Daoy (cell line): ENCODE measurements at places on chromosomes 4 and X. TPM values are rescaled to one million over a fixed set of nuclear protein-coding genes. Genes with fewer than 3 reads are reported as not detected.
A peak's percentile ranks its signal among the peaks of the same experiment; 100 is the strongest.

DMRTC1 gene
- total RNA-seq = 0.46 TPM in 1 of 2 replicates, not detected in the other

DNA sequence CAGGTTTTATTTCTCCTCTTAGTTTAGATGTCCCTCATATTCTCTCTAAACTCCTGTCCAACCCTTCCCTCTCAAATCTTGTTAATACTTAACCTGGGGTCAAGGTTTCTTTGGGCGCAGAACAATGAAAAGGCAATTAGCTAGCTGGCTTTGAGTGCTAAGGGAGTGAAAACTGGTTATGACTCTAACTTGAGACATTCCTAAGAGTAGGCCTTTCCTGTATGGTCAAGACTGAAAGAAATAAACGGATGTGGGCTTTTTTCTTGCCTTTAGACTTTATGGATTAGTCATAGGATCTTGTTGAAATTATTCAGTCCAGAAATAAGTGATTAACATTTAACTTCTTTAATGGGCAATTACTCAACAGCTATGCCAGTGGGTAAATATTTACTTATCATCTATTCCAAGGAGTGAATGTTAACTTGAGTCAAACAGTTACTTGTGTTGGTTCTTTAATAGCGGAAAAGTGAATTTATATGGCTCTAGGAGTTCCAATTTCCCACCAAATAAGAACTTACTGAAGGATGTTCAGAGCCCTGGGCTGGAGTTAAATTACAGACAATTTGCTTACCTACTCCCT lies 141.7 kb upstream of the SCML1 start:
- peak; percentile 26 for DNase-seq

DNA sequence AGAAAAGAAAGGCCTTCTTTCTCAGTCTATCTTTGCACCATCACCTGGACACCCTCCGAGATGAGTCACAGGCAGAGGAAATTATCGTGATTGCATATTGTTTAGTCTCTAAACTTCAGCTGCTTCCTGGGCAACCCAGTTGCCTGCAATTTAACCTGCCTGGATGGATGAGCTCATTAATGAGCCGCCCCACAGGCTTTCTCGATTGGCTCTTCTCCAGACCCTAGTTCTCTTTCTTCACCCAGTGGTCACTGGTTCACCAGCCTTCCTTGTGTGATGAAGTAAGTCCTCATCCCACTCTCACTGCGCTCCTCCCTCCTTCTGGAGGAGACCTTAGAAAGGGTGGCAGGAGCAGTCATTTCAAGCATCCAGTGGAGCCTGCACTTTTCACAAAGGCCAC lies 94.4 kb downstream of the SOWAHB start:
- DNase-seq = peak; percentile 90

- DNase-seq = no peak
Measured at GRCh38 chr4:70954032-70954431, 39.4 kb upstream of the DCK start.

DNA sequence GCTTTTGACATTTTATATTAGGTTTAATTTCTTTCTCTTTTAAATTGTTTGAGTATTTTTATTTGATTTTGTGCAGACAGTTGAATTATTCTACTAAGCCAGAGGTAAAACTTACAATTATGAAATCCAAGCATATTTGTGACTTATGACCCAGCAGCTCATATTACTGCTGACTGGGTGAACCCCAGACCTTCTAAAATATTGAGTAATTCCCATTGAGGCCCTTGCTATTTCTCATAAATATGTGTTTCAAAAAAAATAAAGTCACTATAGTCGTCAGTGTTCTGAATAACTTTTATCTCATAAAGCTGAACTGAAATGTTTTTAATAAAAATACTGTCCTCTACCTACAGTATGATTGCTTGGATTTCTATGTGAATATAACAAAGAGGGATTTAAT lies 303.1 kb downstream of the IQCM start:
- no peak for DNase-seq

- DNase-seq = no peak
Measured at GRCh38 chr4:169765835-169766234, 8.1 kb upstream of the HPF1 start.

- DNase-seq = no peak
Measured at GRCh38 chr4:88599714-88600113, 7.4 kb downstream of the HERC3 start.

- no peak for DNase-seq
Measured at GRCh38 chrX:97751735-97752134, 868.0 kb downstream of the RPA4 start.

- peak; percentile 23 for DNase-seq
Measured at GRCh38 chrX:74232859-74233258, 71.1 kb upstream of the ZCCHC13 start.

DNA sequence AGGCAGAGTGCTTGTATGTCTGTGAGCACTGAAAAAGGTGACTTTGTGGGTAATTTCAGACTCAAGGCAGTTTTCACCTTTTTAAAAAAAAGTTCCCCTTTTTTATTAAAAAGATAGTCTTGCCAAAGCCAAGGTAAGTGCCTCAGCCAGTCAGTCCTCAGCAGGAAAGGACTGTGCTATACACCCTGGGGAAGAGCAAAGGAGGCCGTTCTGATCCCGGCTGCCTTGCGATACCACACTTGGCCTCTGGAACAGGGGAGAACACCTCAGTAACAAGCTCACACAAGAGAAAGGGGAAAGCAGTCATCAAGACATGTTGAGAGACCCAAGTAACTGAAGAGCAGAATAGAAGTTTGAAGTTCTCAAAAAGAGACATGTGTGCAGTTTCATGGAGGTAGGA lies 541.7 kb downstream of the BCOR start:
- DNase-seq = no peak

DNA sequence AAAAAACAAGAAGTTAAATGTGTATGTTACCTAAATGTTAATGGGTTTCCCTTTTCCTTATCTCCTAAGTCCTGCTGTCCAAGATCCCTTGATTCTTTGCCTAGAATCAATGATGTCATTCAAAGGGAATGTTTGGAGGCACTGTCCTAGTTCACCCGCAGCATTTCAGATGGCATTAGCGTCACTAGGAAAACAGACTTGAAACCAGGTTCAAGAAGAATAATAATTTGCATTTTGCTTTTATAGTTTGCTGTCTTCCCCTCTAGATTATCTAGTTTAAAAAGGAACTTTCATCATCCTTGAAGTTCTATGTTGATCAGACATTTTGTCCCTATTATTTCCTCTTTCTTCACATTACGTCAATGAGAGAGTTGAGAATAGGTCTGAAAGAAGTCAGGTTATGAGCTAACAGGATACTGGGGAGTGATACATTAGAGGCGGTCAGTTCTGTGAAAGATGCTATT lies 234.1 kb upstream of the PGRMC2 start:
- peak; percentile 33 for DNase-seq

USP38 gene
- total RNA-seq = 8.0 and 8.1 TPM in 2 replicates

FAM53A gene
- total RNA-seq = 3.5 and 10.9 TPM in 2 replicates

- no peak for DNase-seq
Measured at GRCh38 chr4:77126809-77127208, 30.2 kb upstream of the CCNG2 start.

SAGE1 gene
- total RNA-seq = not detected in 2 replicates

DNA sequence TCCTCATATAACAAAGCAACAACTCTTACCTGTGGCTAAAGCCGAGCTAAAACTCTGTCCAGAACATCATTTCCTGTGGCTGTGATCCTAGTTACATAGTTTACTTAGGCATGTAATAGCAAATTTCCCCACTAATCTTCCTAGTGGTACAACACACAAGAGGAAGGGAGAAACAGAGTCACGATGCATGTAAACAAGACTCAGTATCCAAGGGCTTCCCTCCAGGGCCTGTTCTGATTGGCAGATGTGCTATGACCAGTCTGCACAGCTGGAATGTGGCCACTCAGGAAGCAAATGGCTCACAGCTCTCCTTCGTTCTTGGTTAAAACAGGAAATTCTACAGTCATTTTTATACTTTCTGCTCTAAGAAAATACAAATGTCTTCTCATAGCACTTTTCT lies 49.2 kb upstream of the PRSS48 start:
- peak; percentile 45 for DNase-seq

DNA sequence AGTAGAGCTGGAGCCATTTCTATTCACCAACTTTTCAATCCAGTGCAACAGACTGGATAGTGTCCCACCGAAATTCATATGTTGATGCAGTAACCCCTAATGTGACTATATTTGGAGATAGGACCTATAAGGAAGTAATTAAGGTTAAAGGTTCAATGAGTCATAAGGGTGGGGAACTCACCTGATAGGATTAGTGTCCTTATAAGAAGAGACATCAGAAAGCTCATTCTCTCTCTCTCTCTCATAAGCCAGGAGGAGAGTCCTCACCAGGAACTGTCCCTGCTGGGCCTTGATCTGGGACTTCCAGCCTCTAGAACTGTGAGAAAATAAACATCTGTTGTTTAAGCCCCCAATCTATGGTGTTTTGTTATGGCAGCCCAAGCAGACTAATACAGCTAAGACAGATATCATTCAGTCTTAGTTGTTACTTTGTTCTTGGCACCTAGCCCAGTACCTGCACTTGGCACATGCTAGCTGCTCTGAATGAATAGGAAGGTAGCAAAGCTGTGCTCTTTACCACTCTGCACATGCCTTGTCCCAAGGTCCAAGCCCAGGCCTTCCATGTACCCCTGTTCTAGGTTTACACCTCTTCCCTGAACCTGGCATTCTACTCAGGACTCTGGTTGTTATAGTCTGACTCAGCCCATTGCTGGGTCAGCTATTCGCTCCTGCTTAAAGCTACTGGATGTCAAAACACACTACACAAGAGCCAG lies 19.2 kb upstream of the BRS3 start:
- no peak for DNase-seq

BTK gene
- 0.06 TPM in 1 of 2 replicates, not detected in the other for total RNA-seq

GRCh38 chrX:97452283-97452682 lies 568.6 kb downstream of the RPA4 start:
- DNase-seq = no peak

- no peak for DNase-seq
Measured at GRCh38 chr4:172515266-172515879, 653.2 kb upstream of the GALNT7 start.

DNA sequence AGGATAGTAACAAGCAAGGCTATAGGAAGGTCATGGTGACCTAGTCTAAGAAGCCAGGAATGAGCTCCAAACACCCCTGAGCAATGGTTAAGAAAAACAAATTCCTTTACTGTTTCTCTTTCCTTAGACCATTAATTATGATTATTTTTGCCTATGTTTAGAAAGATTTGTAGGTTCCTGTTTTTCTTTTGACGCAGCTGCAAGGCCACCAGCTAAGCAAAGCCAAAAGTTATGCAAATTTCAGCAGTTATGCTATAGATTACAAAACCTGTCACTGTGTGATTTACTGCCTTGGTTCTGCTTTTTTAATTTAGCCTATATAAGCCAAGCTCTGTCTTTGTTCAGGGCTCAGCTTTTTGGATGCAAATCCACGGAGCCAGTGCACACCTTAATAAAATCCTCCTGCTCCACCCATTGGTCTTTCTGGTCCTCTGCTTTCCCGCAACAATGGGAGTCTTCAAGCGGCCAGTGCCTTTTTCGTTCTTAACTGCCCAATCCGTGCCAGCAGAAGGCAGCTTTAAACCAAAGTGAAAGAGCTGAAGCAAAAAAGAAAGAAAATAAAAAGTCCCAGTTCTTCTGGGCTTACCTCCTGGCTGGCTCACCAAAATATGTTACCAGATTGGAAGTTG lies 1.4 kb upstream of the CEP135 start:
- peak; percentile 9 for DNase-seq

- DNase-seq = no peak
Measured at GRCh38 chr4:53730031-53730805, 138.9 kb upstream of the LNX1 start.

GRCh38 chrX:22952010-22952409 lies 47.8 kb upstream of the DDX53 start:
- peak; percentile 36 for DNase-seq

CT55 gene
- 0.34 TPM in 1 of 2 replicates, not detected in the other for total RNA-seq

DNA sequence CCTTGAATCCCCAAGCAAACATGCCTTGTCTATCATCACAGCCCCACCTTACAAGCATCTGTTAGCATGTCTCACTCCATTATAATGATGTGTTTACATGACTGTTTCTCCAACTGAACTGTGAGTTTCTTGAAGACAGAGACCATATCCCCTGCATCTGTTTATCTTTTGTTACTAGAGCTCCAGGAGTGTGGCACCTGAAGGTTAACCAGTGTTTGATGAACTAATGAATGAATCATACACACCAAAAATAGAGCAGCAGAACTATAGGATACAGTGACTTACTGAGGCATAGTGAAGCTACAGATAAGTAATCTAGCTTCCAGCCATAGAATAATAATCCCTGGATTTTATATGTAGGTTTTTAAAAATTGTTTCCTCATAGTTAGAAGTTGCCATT lies 331.0 kb downstream of the PCDH7 start:
- DNase-seq = no peak

- no peak for DNase-seq
Measured at GRCh38 chr4:2072971-2073807, 14.1 kb downstream of the NAT8L start.
